ENCODE measurements at places on chromosomes 4 and X.

GRCh38 chr4:14915018-14915417 lies 87.3 kb upstream of the CPEB2 start:
- DNase-seq = no peak

DNA sequence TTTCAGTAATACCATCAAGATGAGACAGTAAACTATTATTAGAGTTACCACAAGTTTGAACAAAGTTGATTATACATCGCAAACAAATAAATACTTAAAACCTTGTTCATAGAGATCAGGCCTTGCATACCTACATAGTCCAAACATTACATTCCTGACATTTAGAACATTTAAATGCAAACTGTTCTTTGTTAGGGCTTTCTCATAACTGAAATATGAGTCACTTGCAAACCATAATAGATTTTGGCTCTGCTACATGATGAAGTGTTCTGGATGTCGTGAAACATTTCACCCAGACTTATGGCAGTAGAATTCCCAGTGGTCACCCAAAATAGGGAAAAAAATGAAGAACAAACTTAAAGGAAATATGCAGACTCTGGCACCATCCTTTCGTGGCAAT lies 75.0 kb downstream of the FAT4 start:
- no peak for DNase-seq

DNA sequence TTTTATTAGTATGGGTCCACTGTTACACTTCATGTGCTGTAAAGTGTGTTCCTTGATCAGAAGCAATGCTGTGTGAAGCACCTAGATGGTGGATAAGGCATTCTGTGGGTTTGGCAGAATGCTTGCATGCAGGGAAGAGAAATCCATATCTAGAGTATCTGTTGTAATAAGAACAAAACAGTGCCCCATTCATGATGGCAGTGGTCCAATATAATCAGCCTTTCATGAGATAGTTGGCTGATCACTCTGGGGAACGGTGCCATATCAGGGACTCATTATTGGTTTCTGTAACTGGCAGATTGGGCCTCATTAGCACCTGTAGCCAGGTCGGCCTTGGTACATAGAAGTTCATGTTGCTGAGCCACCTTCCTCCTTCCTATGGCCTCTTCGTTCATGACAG lies 28.7 kb downstream of the STIM2 start:
- DNase-seq = no peak

- no peak for DNase-seq
Measured at GRCh38 chr4:115720611-115721010, 607.2 kb upstream of the NDST4 start.

- no peak for DNase-seq
Measured at GRCh38 chr4:119039779-119040178, 95.9 kb upstream of the MYOZ2 start.

- no peak for DNase-seq
Measured at GRCh38 chr4:135770505-135770904, 1568.9 kb upstream of the PABPC4L start.

- no peak for DNase-seq
Measured at GRCh38 chr4:118113220-118113619, 78.9 kb downstream of the NDST3 start.

DNA sequence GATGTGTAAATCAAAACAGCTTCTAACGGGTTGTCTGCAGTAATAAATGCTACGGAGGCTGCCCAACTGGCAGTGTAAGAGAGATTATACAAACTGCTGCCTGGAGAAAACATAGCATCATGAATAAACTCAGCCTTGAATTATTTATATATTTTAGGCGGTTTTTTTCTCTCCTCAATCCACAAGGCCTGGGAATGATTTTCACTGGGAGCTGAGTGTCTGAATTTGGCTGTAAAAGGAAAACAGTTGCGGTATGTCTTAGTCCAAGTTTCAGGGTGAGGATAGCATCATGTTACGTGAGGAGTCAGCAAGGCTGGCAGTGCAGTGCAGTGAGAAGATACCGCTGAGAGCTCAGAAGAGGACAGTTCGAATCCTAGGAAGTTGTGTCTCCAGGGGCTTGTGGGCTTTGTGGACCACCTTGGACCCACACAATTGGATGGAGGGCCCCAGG lies 291.5 kb upstream of the BOD1L1 start:
- no peak for DNase-seq

- DNase-seq = no peak
Measured at GRCh38 chrX:13651150-13651549, 1.8 kb upstream of the TCEANC start.

- DNase-seq = peak; percentile 94
Measured at GRCh38 chr4:147822128-147822527, 90.2 kb downstream of the ARHGAP10 start.

GRCh38 chr4:38923746-38924145 lies 56.1 kb downstream of the FAM114A1 start:
- DNase-seq = no peak
